ENCODE measurements at places on chromosomes 2 and 18. TPM values are rescaled to one million over a fixed set of nuclear protein-coding genes. Genes with fewer than 3 reads are reported as not detected.

- H3K4me3 ChIP-seq = no peak overlapping the region
- H3K27me3 ChIP-seq = no peaks in the 10 kb centered on the region
- no peaks in the 10 kb centered on the region for H3K36me3 ChIP-seq
- no peak overlapping the region for H3K27ac ChIP-seq
- H3K4me1 ChIP-seq = peaks cover 10% of the 10 kb centered on the region
These were observed 21.6 kb upstream of the GPR55 start for GRCh38 chr2:230946429-230947234.

DNA sequence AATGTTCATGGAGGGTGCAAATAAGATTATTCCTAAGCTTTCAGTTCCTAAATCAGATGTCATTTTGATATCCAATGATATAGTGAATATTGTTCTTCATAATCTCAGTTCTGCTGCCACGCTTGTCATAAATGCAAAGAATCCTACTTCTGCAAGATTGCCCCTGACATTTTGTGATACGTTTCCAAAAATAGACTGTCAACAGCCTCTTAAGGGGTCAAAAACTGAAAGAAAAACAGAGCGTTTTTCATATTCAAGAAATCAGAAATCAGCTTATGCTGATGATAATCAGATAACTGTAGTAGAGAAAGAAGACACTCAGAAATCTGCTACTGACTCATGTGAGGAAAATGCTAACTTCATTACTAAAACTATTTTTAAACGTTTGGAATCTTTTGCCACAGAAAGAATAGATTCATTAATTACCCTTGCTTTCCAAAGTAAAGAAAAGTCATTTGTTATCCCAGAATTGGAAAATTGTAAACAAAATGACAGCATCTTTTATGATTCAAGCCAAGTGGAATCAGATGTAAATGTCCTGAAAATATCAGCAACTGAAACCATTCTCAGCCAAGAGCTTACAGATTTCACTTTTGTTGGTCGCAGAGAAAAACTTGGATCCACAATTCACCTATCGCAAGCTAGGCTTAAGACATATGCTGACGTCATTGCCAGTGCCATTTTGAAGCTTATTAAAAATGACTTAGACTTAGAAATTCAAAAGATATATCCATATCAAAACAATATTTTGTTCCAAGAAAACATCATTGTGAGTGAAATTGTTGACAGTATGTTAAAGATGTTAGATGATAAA, 55.1 kb downstream of the FSIP2 start:
- H3K36me3 ChIP-seq = no peaks in the 10 kb centered on the region
- H3K4me3 ChIP-seq = no peak overlapping the region
- no peak for DNase-seq
- H3K4me1 ChIP-seq = no peaks in the 10 kb centered on the region
- H3K27ac ChIP-seq = no peak overlapping the region

Gene CNTNAP5
- not detected for total RNA-seq

Gene MITD1
- total RNA-seq = 23.3 TPM

- peaks cover 13% of the 10 kb centered on the region for H3K36me3 ChIP-seq
- no peak overlapping the region for H3K27ac ChIP-seq
- no peaks in the 10 kb centered on the region for H3K27me3 ChIP-seq
- no peak overlapping the region for H3K4me3 ChIP-seq
- peaks cover 7% of the 10 kb centered on the region for H3K4me1 ChIP-seq
These were observed 4.7 kb upstream of the IL1RL2 start for GRCh38 chr2:102181919-102182635.

GRCh38 chr2:46268196-46268595, 29.0 kb upstream of the EPAS1 start:
- H3K36me3 ChIP-seq = no peaks in the 10 kb centered on the region
- H3K4me3 ChIP-seq = no peak overlapping the region
- H3K27me3 ChIP-seq = no peaks in the 10 kb centered on the region

DNA sequence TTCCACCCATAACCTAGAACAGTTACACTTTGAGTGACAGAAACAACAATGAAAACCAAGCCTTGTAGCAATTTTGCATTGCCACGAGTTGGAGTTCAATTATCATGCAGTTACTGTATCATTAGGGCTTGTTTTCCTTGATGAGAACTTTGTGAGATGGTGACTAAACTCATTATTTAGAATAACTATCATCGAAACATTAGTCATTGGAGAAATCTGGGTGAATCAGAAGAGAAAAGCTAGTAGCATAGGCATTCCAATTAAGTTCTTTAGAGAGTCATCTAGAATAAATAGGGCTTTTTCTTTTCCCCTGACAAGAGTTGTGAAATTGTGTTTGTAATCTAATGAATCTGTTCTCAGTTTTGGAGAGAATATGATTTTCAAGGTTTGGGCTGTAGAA, 122.8 kb upstream of the DOCK10 start:
- no peaks in the 10 kb centered on the region for H3K4me1 ChIP-seq
- no peak for DNase-seq
- no peaks in the 10 kb centered on the region for H3K27me3 ChIP-seq
- no peak overlapping the region for H3K27ac ChIP-seq

Gene CNDP1
- total RNA-seq = 9.8 TPM

GRCh38 chr2:26412091-26412673, 10.5 kb downstream of the DRC1 start:
- H3K4me3 ChIP-seq = no peak overlapping the region
- DNase-seq = no peak
- H3K27me3 ChIP-seq = no peaks in the 10 kb centered on the region
- no peaks in the 10 kb centered on the region for H3K36me3 ChIP-seq
- H3K27ac ChIP-seq = no peak overlapping the region

Gene OSR1
- 5.9 TPM for total RNA-seq

DNA sequence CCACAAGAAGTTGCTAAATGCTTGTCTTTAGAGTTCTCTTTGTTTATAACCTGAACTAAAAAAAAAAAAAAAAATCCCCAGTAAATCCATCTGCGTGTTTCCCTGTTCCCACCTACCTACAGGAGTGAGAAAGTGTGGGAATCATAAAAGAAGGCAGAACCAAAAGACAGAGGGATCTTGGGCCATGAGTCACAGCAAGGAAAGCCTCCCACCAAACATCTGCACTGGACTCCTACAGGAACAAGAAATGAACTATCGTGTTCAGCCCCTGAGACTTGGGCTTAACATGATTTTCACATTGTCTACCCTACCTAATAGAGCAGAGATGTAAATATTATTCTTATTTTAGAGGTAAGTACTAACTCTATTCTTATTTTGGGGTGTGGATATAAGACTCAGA, 1761.2 kb upstream of the CELF4 start:
- no peak for DNase-seq
- no peak overlapping the region for H3K4me3 ChIP-seq
- no peak overlapping the region for H3K27ac ChIP-seq
- no peaks in the 10 kb centered on the region for H3K36me3 ChIP-seq
- H3K27me3 ChIP-seq = no peaks in the 10 kb centered on the region
- H3K4me1 ChIP-seq = no peaks in the 10 kb centered on the region

DNA sequence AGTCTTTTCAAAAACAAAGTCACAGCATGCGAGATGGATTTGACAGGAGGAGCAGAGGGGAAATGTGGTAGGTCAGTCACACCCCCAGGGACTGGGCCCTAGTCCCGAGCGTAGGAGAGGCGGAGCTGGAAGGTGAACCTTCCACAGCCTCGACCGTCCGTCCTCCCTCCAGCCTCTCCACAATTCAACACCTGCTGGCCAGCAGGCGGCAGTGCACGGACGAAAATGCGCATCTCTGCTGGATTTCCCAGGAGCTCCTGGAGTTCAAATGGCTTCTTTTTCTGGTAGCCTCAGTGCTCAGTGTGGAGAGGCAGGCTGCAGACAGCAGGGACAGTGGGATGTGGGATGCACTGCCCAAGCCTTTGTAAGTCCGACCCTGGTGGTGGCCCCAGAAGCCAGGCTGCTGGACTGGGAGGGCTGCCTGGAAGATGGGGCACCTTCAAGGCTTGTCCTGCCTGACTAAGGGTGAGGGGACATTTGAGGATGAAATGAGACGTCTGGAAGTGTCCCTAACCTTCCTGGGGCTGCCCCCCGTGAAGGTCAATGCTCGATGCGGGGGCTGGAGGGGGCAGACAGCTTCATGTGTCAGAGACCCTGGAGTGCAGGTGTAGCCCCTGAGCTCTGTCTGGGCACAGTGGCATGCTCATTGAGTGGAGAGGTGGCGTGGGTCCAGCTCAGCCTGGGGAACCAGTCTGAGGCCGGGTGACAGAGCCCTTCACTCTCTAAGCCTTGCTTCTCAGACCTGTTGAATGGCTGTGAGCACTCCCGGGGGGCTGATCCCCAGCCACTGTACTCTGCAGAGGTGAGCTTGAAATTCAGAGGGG, 189.5 kb downstream of the TFCP2L1 start:
- no peaks in the 10 kb centered on the region for H3K4me1 ChIP-seq
- H3K27ac ChIP-seq = no peak overlapping the region
- DNase-seq = no peak
- no peak overlapping the region for H3K4me3 ChIP-seq
- H3K27me3 ChIP-seq = no peaks in the 10 kb centered on the region

DNA sequence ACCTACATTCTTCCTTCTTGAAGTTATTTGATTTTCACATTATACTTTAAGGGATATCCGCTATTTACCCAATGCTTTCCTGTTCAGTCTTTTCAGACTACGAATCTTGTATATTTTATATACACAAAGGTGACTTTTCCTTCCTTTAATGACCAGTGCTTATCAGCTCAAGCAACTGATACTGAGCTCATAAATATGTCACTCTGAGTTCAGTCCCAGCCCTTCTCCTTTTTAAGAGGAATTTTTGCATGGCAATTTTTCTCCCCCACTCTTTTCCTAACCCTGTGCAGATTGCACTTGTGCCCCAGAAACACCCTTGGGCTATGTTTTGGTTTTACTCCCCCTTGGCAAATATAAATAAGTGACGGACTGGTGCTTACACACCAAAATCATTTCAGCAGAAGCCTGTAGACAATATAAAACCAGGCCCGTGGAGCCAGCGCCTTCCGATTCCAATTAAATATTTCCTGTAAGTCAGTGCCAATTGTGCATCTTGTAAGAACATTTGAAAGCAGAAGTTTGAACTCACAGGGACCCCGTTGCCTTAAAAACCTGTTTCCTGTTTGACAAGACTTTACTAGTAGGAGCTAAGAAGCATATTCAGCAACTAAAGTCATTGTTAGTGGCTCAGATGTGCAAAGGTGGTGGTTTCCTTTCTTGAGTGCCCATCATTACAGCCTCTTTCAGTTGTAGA, 66.3 kb upstream of the GATA6 start:
- H3K27ac ChIP-seq = no peak overlapping the region
- H3K36me3 ChIP-seq = no peaks in the 10 kb centered on the region
- no peaks in the 10 kb centered on the region for H3K4me1 ChIP-seq
- no peaks in the 10 kb centered on the region for H3K27me3 ChIP-seq

GRCh38 chr2:37602702-37603101, 68.7 kb downstream of the CDC42EP3 start:
- no peak overlapping the region for H3K4me3 ChIP-seq
- DNase-seq = no peak
- no peaks in the 10 kb centered on the region for H3K4me1 ChIP-seq
- no peaks in the 10 kb centered on the region for H3K27me3 ChIP-seq

GRCh38 chr2:85853499-85854165, 35.2 kb downstream of the ST3GAL5 start:
- no peak for DNase-seq
- H3K4me3 ChIP-seq = peak overlapping the region; percentile 19
- no peaks in the 10 kb centered on the region for H3K27me3 ChIP-seq
